Stimulated activated CD8-positive, alpha-beta memory T cell treated with anti-CD3 and anti-CD28 coated beads, Interleukin-4, amount 100 ng/mL, for 24 hours (primary cell): ENCODE measurements at places on chromosomes 5 and 9.

- DNase-seq, result no peak
Measured at GRCh38 chr9:129081388-129081904, 535 bp downstream of the DOLPP1 start.

- no peak for DNase-seq
Measured at GRCh38 chr9:36928670-36929349, 105.3 kb downstream of the PAX5 start.

DNA sequence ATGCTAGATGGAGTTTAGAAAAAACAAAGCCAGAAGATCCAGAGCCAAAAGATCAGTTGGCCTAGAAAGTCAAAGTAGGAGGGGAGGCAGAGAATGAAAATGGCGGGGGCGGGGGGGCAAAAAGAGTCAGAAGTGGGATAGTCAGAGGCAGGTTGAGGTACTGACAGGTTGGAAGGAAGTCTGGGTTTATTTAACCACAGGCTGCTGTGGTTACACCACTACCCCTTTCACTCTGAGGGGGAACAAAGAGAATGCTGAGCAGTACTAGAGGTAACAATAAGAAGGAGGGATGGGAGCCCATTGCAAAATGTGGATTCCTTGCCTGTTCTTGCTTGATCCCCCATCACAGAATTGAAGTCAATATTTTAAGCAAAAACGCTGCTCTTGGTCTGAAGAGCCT lies 111.8 kb downstream of the CAVIN4 start:
- no peak for DNase-seq

- no peak for DNase-seq
Measured at GRCh38 chr5:134127376-134127861, 12.9 kb downstream of the TCF7 start.

DNA sequence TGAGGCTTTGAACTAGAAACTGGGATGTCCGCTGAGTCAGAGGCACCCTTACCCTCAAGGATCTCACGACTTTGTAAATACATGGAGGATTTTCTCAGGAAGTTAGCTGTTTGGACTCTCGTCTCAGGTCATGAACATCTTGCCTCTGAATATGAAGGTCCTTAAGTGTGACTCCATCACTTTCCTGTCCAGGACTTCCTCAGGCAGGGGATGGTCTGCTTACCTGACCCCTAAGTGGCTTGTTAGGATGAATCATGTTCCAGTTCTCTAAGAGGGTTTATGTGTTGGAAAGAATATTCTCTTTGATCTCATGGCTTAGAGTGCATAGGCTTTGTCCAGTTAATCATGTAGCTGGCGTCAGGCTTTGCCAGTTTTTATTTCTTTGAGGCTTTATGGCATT lies 511.7 kb upstream of the KLF4 start:
- no peak for DNase-seq

- DNase-seq, result no peak
Measured at GRCh38 chr5:96655506-96655905, 6.7 kb upstream of the CAST start.

GRCh38 chr5:50751064-50751657 lies 84.7 kb downstream of the PARP8 start:
- no peak for DNase-seq

DNA sequence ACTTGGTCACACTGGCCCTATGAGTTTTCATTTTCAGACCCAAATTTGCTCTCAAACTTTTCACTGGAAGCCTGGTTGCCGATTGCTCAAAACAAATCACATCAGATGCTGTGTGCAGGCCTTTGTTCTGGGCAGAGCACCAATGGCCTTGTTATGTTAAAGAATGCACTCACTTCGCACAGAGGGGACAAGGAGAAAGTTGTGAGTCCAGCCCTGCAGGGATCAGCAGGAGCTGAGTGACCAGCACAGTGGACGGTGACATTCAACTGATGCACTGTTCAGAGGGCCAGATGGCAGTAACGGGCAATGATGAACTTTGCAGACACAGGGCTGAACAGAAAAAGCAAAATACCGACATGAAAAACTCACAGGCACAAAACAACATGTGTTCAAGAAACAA lies 86.1 kb downstream of the BARX1 start:
- no peak for DNase-seq

DNA sequence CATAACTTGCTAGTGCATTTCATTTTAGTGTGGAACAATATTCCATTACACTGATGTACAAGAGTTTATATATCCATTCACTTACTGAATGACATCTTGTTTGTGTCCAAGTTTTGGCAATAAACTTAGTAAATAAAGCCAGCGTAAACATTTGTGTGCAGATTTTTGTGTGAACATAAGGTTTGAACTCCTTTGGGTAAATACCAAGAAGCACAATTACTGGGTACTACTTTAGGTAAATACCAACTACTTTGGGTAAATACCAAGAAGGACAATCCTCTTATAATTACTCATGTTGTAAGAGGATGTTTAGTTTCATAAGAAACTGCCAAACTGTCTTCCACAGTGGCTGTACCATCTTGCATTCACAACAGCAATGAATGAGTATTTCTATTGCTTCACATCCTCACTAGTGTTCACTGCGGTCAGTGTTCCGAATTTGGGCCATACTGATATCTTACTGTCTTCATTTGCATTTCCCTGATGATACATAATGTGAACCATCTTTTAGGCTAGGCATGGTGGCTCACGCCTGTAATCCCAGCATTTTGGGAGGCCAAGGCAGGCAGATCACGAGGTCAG lies 2.3 kb upstream of the SYK start:
- no peak for DNase-seq

DNA sequence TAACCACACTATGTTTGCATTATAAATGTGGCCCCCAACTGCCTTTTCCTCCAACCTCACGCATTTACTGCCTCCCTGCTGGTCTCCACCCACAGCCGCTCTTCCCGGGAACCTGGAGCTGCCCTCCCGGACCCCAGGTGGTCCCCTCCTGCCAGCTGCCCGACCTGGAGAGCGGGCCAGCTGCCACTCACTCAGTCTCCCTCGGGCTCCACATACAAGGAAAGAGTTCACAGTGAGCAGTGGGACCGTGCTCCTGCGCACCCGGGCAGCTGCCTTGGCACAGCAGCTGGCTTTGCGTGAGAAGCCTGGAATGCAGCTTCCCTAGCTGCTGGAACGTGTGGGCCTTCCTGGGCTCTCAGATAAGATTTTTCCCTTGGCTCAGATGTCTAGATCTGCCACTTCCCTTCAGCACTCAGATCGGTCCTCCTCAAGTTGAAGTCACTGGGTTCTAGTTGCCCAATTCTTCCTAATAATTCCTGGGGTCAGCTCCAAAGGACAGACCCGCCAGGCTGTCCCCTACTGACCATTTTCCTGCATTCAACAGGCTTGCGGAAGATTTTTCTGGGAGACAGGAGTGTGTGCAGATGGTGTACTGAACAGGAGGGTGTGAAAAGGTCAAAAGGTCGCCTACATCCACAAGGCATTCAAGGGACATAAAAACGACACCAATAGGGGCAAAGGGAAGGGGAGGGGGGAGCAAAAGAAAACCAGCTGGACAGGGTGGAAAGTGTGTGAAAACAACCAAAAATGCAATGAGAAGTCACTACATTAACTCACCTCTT lies 69.1 kb downstream of the MYO10 start:
- no peak for DNase-seq

DNA sequence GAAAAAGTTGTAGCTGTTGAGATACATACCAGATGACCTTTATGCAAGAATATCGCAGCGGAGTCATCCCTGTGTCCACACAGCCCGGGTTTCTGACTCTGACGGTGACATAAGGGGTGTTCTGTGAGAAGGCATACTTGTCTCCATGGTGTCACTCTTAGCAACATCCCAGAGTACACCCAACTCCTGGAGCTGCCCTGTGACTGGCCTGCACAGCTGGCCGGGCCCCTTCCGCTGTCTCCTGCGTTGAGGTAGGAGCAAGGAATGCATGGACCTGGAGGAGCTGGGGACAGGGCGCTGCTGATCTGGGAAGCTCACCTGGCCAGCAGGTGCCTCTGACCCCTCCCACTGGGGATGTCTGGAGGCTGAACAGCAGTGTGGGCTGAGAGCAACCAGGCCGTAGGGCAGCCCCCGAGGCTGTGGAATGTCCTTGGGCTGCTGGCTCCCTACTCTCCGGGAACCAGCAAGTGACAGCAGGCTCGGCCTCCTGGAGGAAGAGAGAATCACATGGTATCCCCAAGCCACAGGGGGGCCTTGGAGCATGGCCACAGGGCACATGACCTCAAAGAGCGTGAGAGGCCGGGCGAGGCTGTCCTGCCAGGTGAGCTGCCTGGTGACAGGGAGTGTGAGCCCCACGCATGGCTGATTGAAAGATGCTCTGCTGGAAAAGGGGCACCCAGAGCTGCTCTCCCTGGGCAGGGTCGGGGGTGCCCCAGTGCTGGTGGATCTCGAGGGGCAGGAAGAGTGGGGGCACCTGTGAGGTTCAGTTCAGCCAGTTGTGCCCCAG lies 113.4 kb downstream of the MRPL36 start:
- DNase-seq, result no peak

DNA sequence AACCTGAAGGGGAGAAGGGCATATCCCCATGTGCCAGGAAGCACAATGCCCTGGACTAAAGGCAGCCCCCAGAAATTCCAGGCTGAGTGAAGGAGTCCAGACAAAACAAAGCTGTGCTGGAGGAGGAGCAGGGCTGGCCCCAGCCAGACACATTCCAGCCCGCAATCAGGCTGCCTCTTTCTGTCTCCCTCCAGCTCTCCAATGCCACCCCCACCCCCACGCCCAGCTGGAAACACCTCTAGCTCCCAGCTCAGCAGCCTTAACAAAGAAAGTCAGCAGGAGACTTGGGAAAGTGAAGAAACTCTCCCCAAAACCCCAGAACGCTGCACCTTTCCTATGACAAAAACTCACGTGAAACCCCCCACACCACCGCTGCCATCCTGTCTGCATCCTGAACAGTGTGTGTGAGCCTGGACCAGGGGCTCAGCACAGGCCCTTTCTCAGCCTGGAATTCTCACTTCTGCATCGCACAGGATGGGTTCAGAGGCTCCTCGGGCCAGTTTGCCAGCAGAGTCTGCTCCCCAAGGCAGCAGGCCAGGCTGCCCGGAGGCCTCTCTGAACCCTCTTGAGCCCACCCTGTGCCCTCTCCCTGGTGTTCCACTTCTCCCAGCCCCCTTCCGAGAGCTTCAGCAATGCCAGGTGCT lies 96.2 kb upstream of the ICE1 start:
- no peak for DNase-seq

GRCh38 chr5:148697180-148697808 lies 43.0 kb upstream of the HTR4 start:
- DNase-seq, result no peak

GRCh38 chr5:11672385-11673085 lies 231.7 kb downstream of the CTNND2 start:
- no peak for DNase-seq

DNA sequence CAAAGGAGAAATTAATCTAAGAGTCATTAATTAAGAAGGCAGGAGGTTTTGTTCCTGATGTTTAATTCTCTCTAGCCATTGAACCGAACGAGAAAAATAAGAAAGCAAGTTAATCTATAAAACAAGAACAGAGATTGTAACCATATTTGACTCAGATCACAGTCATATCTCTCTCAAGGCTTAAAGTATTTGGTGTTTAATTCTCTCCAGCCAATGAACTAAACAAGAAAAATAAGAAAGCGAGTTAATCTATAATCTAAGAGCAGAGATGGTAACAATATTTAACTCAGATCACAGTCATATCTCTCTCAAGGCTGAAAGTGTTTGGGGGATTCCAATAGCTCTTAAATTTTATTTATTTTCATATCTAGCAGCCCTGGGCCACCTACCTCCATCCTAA lies 74.4 kb upstream of the SHISAL2B start:
- no peak for DNase-seq

DNA sequence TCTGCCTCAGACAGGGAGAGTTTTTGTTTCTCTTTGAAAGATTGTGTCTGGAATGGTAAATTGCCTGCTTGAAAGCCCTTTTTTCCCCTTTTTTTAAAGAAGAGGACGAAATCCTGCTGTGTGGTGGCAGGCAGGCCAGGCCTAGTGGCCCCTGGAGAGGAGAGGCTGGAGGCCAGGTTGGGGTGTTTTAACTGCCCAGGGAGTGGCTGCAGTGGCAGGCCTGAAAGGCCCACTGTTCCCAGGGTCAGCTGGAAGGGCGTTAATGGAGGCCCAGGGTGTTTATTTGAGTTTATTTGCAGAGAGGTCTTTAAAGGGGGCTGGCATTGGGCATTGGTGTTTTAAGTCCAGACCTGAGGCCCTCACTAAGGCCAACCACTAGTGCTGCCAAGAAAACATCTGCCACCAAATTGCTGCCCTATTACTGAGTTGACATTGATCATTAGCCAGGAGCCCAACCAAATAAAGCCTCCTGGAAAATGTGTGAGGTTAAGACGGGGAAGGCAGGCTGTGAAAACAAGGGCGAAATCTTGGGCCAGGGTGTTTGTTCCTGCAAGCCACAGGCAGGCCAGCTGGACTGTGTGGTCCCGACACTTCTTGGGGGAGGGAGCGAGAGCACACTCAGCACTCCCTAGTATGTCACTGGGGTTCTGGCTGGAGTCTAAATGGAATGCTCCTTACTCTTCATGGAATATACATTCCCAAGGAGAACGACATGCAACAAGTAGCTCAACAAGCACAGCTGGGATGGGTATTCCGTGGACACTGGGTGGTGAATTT lies 5.0 kb downstream of the JADE2 start:
- DNase-seq, result no peak

GRCh38 chr9:88828018-88828417 lies 163.2 kb upstream of the S1PR3 start:
- DNase-seq, result no peak

- no peak for DNase-seq
Measured at GRCh38 chr9:110776221-110776620, 107.6 kb downstream of the MUSK start.

DNA sequence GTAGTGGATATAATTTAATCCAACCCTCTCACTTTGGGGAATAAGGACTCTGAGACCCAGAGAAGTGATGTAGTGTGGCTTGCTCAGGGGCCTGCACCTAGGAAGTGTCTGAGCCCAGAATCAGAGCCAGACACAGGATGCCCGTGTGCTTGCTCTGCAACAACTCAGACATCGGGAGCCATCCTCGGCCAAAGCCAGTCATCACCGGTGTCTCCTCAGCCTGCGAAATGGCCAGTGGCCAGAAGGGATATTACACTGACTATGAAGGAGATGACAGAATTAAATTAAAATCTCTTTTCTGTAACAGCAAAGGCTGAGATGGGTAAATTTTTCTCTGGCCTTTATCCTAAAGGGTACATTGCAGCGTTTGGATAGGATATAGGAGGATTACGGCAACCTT lies 102.9 kb downstream of the MARCHF11 start:
- DNase-seq, result no peak

DNA sequence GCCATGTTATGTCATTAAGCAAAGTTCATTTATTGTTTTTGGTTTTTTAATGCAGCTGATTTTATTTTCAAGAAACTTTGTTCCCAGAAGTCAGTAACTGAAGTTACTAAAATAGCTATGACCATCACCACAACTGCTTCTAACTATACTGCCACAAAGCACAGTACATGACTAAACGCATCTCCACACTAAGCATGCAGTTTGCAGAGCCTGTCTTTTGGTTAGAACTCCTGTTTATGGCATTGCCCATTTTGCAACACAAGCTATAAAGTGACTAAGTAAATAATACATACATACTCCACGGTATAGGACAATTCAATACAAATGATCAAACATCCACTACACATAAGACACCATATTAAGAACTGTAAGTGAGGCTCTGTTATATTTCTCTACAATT lies 109.7 kb downstream of the MLLT3 start:
- no peak for DNase-seq

- no peak for DNase-seq
Measured at GRCh38 chr5:173530547-173530946, 85.9 kb downstream of the BOD1 start.

GRCh38 chr9:6793203-6793602 lies 35.4 kb downstream of the KDM4C start:
- DNase-seq, result no peak
